ENCODE measurements at places on chromosomes 5 and 9.

DNA sequence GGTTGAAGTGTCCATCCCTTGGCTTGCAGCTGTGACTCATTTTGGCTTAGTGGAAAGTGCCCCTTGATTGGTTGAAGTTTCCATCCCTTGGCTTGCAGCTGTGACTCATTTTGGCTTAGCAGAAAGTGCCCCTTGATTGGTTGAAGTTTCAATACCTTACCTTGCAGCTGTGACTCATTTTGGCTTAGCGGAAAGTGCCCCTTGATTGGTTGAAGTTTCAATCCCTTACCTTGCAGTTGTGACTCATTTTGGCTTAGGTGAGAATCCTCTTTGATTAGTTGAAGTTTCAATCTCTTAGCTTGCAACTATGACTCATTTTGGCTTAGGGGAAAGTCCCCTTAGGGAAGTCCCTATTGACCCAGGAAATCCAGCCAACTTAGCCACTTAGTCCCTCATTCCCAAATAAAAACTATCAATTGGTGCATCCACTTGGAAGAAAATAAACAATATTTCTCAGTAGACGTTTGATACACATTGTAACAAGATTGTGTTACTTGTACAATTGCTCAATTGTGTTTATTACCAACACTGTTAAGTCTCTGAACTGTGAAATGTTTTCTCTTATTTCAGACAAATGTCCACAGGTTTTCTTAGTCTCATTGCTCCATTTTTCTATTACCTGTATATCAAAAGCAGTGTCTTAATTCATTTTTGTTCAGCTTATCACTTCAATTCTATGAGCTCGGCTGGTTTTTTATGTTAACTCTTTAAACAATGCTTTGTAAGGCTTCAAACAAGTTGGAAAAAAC, 2308.8 kb upstream of the ACO1 start:
- no peak for DNase-seq

- DNase-seq = no peak
Measured at GRCh38 chr9:77000330-77000729, 19.1 kb upstream of the FOXB2 start.

DNA sequence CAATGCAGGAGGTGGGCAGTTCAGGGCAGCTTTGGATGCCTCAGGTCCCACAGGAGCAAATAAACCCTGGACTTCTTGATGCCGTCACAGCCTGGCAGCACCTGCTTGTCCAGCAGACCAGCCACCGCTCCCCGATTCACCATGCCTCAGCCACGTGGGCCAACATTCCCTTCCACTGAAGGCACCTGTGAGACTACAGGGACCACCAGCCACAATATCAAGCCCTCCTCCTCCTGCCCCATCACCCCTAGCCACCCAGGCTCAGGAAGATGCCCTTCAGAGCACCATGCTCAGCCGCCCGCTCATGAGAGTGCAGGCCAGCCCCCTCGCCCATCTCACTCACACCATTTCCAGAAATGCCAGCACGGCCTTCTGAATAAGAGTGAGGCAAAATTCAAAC, 234.7 kb downstream of the SYK start:
- no peak for DNase-seq

DNA sequence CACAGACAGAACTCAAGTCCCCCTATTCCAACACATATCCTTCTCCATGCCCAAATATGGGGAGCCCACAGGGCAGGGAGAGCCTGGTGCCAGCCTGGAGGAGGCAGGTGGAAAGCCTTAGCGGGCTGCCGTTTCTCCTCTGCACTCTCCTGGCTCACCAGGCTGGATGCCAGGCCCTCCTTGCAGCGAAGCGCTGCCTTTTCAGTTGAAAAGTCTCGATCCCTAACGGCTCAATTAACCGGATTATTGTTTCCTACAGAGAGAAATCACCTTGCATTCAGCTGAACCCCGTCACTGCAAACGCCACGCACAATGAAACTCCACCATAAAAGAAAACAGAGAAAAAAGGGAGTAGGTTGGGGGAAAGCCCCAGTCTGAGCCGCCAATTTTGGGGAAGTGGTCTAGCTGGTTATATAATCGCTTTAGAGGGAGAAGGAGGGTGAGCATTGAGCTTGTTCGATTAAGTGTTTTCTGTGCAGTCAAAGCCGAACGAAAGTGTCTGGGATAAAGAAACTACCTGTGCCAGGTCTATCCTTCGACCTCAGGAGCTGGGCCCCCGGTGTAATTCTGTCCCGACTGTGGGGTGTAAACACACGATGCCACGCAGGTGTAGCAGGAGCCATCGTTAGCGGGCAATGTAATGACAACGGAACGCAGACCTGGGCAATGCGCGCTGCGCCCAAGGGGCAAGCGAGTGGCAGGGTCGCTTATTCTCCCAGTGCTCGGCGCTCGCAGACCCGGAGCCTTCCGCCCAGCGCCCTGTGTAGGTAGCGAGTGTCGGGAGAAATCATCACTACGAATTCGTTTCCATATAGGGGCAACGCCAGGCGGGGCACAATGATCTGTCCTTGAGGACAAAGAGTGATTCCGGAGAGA, 3.8 kb downstream of the BARHL1 start:
- no peak for DNase-seq

DNA sequence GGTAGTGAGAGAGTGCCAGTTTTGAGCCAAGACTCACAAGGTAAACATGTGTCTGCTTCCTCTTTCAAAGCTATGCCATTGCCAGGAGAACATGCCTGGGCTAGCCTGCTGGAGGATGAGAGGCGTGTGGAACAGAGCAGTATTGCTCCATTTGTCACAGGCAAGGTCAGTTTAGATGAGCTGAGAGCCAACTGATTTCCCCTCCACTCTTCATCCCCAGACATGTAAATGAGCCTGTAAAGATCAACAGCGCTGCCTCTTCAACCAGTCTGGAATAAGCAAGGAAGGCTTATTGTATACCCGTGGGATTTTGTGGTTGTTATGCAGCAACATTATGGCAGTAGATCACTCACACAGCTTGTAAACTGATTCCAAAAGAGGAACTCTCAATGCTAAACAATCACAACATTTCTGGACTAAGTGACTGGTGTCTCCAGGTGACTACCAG, 8.2 kb upstream of the GDNF start:
- DNase-seq = no peak

DNA sequence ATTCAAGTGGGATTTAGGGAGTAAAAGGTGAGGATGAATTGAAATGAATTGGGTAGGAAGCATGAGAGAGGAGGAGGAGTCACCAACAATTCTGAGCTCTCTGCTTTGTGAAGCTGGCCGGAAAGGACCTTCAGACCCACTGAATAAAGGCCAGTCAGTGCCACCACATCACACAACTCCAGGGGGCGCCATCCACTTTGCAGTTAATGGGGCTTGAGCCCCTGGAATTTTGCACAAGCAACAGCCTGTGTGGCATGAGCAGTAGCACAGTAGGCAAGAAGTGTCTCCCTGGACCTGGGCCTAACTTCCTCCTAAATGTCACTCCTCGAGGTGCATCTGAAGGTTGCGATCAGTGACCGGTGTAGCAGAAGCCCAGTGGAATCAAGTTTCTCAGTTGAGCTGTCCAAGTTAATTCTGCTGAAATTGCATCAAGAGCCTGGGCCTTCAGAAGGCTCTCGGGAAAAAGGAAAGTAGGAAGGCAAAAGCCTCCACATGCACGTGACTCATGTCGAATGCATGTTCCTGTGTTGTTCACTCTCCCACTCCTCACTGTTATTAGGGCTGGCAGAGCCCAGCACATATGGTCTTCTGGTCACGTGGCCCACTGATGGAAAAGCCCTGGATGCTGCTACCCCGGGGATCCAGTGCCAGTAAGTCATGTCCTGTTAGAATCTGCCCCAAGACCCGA, 27.8 kb upstream of the GLIS3 start:
- no peak for DNase-seq

- no peak for DNase-seq
Measured at GRCh38 chr5:73974871-73975360, 348.9 kb downstream of the ARHGEF28 start.

GRCh38 chr5:53476531-53477480, 3.6 kb upstream of the FST start:
- no peak for DNase-seq

- DNase-seq = no peak
Measured at GRCh38 chr9:94014066-94014654, 59.0 kb upstream of the BARX1 start.

- DNase-seq = no peak
Measured at GRCh38 chr9:133484671-133485437, 6.0 kb upstream of the SLC2A6 start.

DNA sequence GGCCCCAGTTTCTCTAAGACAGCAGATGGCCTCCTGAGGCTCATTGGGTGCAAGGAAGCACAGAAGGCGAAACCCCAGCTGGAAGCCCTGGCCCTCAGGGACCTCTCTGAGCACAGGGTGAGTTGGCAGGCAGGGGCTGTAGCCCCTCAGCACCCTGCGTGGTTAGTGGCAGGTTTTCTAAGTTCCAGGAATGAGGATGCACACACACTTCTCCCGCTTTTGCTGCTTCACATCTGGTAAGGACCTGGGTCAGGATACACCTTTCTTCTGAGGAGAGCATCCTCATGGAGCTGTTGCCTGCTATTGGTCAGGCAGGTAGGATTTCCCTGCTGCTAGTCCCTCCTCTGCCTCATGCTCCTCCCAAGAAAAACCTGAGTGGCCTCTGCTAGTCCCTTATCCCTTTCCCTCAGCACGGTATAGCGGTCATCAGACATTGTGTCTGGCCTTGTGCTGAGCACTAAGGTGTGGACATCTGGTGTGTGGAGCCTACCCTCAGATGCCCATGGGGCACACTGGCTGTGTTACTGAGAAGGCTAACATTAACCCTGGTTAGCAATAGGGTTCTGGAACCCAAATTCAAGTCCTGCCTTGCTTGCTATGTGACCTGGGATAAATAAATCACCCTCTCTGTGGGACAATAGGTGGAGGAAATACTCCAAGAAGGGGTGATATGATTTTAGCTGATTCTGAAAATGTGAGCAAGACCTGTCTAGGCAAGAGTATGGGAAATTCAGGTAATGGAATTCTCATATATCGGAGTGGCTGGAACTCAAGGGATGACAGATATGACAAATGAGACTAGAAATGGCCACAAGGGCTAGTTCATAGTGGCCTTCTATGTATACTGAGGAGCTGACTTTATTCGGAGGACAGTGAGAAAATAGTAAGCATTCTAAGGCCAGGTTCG, 1.6 kb downstream of the SLC22A4 start:
- DNase-seq = no peak

GRCh38 chr5:93422652-93423280, 158.3 kb downstream of the NR2F1-AS1 start:
- no peak for DNase-seq

DNA sequence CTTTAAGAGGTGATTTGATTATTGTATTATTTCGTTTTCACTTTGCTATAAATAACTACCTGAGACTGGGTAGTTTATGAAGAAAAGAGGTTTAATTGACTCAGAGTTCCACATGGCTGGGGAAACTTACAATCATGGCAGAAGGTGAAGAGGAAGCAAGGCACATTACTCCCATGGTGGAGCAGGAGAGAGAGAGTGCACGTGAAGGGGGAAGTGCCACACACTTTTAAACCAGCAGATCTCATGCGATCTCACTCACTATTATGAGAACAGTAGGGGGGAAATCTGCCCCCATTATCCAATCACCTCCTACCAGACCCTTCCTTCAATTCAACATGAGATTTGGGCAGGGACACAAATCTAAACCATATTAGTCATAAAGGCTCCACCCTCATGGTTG, 36.1 kb upstream of the NDFIP1 start:
- no peak for DNase-seq

DNA sequence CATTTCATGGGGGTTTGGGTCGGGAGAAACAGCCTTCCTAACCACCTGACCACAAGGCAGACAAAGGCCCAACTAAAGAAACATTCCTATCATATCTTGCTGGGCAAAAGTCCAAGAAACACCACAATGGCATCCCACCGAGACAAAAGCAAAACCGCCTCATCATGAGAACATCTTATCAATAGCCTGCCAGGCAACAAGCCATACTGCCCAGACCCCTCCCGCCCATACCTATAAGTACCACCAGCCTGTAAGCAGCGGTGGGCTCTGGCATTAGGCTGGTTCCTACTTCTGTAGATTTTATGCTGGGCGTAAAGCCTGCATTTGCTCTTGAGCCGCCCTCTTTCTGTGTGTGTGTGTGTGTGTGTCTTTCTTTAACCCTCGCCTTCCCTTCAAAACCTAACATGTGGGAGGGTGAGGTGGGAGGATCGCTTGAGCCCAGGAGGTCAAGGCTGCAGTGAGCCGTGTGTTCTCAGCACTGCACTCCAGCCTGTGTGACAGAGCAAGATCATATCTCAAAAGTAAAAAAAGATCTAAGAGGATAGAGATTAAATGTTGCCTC, 56.9 kb downstream of the PDE6A start:
- no peak for DNase-seq

DNA sequence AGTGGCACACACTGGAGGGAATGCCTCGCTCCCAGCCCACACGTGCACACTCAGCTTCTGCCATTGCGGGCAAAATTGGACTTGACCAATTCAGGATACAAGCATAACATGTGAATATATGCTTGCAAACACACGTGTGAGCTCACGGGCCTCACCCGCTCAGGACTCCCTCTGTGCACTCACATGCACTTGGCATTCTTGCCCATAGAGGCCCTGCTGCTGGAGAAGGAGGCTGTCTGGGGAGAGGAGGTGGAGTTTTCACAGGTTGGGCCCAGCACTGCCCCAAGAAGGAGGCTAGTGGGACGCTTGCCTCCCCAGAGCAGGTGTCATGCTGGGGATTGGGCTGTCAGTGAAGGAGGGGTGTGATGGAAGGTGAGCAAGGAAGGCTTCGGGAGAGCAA, 1.7 kb downstream of the MYMK start:
- no peak for DNase-seq

DNA sequence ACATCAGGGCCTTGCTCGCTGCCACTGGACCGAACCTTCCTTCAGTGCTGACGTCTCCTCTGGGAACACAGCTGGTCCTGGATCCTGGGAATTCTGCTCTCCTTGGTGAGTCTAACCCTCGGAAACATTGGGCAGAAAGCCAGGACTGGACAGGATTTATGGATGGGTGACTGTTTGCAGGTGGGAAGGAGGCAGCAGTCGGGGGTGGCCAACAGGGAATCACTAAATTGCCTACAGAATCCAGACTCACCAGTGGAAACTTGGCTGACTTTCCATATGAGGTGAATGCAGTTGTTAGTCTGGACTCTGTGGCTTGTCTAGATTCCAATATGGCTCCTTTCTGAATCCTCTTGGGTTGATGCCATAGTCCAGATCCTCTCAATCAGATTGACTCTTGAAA, 203.1 kb downstream of the SAXO1 start:
- DNase-seq = no peak

- DNase-seq = no peak
Measured at GRCh38 chr5:28880936-28881335, 1842.5 kb upstream of the CDH9 start.

DNA sequence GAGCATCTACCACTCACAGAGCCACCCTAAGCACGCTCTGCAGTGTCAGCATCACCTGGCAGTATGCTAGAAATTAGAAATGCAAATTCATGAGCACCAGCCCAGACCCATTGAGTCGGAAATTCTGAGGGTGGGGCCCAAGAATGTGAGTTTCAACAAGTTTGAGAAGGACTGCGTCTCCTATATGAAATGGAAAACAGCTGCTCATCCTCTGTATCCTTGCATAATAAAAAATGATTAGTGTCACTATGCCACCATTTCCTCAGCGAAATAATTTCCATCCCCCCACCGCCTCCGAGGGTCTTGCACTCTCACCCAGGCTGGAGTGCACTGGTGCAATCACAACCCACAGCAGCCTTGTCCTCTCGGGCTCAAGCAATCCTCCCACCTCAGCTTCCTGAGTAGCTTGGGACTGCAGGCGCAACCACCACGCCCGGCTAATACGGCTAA, 1.3 kb upstream of the IQGAP2 start:
- DNase-seq = no peak
